ENCODE measurements at places on chromosomes 7 and 10.
A peak's percentile ranks its signal among the peaks of the same experiment; 100 is the strongest.

- DNase-seq: no peak
These were observed 636.5 kb downstream of the DNAJB9 start for GRCh38 chr7:109206196-109206595.

GRCh38 chr10:118725886-118726500 lies 28.8 kb downstream of the CACUL1 start:
- DNase-seq: no peak

DNA sequence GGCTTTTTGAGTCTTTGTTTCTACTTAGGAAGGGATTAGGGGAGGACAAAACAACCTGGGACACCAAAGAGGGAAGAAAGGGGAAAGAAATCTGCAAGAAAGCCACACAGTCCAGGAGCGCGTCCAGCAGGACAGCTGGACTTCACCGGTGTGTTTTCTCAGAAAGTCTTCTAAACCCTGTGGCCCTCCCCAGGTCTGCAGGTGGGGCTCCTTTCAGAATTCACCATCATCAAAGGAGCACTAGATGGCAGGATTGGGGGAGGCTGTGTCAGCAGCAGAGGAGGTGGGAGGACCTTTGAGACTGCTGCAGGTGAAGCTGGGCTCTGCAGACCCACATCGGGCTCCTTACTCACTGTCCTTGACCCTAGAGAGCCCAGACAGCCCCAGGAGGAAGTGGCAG lies 13.9 kb upstream of the DRGX start:
- DNase-seq: no peak

- no peak for DNase-seq
These were observed 304.5 kb downstream of the MDFIC start for GRCh38 chr7:115226410-115226809.

- DNase-seq: peak; percentile 1
These were observed 63.3 kb downstream of the RASGEF1A start for GRCh38 chr10:43203448-43204041.

- DNase-seq: no peak
These were observed 13.6 kb downstream of the ASB13 start for GRCh38 chr10:5652746-5653145.

- peak; percentile 17 for DNase-seq
These were observed 490.5 kb upstream of the ANKRD30A start for GRCh38 chr10:36634916-36635315.

- DNase-seq: no peak
These were observed 566.4 kb downstream of the GFRA1 start for GRCh38 chr10:115706488-115707076.

All from H54 (cell line).